Endothelial cell of umbilical vein (primary cell): ENCODE measurements at places on chromosomes 13 and 19.

DNA sequence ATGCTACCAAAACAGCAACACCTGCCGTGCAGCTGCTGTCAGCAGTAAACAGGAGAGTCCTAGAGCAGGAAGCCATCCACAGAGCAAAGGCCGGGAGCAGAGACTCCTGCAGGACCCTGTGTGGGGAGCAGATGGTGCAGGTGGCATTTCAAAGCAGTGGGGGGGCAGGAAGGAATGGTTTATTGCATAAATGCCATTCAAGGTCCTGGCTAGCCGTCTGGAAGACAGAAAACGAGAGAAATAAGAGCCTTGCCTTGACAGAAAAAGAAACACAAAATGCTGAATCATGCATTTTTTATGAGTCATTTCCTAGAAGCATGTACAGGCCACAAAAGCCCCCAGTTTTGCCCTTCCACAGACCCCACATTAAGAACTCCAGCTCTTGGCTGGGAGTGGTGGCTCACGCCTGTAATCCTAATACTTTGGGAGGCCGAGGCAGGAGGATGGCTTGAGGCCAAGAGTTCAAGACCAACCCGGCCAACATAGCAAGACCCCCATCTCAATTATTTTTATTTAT is 5.4 kb downstream of the RSPH6A start:
- peak overlapping the region; percentile 59 for H3K27ac ChIP-seq
- peak; percentile 70 for DNase-seq
- H3K27me3 ChIP-seq = no peaks in the 10 kb centered on the region
- peaks cover 12% of the 10 kb centered on the region for H3K4me1 ChIP-seq

DNA sequence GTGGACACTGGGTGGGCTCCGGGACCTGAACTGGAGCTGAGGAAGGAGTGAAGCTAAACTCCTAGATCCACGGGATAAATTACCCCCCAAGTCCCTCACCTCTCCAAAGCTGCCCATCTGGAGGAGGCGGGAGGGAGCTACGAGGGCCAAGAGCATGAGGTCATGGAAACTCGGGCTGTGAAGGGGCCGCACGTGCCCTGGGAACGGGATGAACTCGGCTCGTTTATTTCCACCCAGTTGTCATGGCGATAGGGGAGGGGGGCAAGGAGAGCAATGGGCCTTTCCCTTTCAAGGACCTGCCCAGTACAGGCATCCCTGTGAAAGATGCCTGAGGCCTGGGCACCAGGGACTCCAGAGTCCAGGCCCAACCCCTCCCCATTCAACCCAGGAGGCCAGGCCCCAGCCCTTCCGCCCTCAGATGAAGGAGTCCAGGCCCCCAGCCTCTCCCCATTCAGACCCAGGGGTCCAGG is 3.8 kb downstream of the PPP1R12C start:
- H3K27ac ChIP-seq = peak overlapping the region; percentile 57
- H3K4me1 ChIP-seq = peaks cover 20% of the 10 kb centered on the region
- H3K27me3 ChIP-seq = no peaks in the 10 kb centered on the region
- peak; percentile 88 for DNase-seq

DNA sequence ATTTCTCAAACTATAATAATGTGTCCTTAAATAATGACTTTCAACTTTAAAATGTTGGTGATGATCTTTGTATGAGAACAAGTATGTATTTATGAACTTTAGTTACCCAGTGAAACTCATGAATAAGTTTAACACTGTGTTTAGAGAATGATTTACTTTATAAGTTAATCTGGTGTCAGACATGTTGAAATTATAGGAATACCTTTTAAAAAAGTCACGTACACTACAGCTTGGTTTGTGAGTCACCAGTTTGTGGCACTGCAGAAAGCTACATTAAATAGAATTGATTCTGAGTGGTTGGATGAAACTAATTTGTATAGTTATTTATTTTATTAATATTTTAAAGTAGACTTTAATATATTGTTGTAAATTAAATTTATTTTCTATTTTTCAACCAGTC is 1366.2 kb upstream of the PCDH20 start:
- no peak overlapping the region for H3K4me3 ChIP-seq
- DNase-seq = no peak
- no peaks in the 10 kb centered on the region for H3K36me3 ChIP-seq
- no peaks in the 10 kb centered on the region for H3K4me1 ChIP-seq

- no peaks in the 10 kb centered on the region for H3K4me1 ChIP-seq
- no peaks in the 10 kb centered on the region for H3K36me3 ChIP-seq
- no peak overlapping the region for H3K27ac ChIP-seq
- no peaks in the 10 kb centered on the region for H3K27me3 ChIP-seq
- no peak overlapping the region for H3K4me3 ChIP-seq
- no peak for DNase-seq
These were observed 1361.3 kb downstream of the PCDH9 start for GRCh38 chr13:65868884-65869283.

- H3K27ac ChIP-seq = no peak overlapping the region
- H3K4me1 ChIP-seq = no peaks in the 10 kb centered on the region
- no peaks in the 10 kb centered on the region for H3K27me3 ChIP-seq
- DNase-seq = no peak
- no peaks in the 10 kb centered on the region for H3K36me3 ChIP-seq
- no peak overlapping the region for H3K4me3 ChIP-seq
These were observed 57.5 kb downstream of the ZNF726 start for GRCh38 chr19:23972161-23972560.

GRCh38 chr19:47157431-47158321 is 27.0 kb downstream of the SAE1 start:
- peak; percentile 90 for DNase-seq
- H3K27ac ChIP-seq = peak overlapping the region; percentile 95
- H3K36me3 ChIP-seq = peaks cover 3% of the 10 kb centered on the region
- H3K27me3 ChIP-seq = no peaks in the 10 kb centered on the region
- H3K4me3 ChIP-seq = no peak overlapping the region

DNA sequence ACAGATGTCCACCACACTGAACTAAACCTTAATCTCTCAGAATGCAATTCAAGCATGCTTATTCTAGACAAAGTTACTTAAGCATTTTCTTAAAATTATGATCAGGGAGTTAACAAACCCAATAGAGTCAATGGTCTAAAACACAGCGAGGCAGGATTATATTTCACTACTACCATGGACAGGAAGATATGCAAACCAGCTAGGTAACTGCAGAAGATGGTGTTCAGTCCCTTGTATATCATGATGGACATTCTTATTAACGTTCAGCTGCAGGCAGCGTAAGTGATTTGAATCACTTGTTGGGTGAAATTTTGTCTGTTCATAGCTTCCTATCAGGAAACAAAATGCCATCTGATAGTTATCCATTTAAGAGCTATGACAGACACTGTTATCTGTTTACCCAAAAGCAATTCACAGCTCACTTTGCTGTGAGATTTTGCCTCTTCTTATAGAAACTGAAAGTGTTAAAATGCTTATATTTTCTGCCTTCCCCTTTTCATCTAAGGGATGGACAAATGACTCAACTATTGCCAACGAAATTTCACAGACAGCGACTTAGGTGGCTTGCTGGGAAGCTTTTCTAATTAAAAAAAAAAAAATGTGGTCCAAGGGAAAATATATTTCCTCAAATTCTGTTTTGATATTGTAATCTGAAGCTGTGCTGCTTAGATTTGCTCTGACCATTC is 591.9 kb downstream of the DACH1 start:
- H3K4me1 ChIP-seq = no peaks in the 10 kb centered on the region
- H3K27ac ChIP-seq = no peak overlapping the region
- no peak for DNase-seq

- peak; percentile 85 for DNase-seq
- no peak overlapping the region for H3K4me3 ChIP-seq
- H3K27ac ChIP-seq = no peak overlapping the region
These were observed 37.8 kb downstream of the TNFSF14 start for GRCh38 chr19:6632002-6632621.

DNA sequence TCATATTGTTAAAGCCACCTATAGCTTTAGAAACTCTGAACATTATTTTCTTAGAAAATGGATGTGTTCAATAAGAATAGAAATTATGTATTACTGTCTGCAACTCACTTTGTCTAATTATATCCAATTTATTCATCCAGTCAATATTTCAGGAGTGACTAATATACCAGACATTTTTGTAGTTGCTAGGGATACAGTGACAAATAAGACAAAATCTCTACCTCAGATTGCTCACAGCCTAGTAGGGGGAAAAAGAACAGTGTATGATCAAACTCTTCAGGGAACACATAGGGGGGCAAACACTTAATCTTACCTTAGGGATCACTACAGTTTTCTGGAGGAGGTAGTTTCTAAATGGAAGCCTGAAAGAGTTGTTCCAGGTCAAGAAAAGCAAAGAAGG is 8.6 kb downstream of the BRCA2 start:
- H3K36me3 ChIP-seq = peaks cover 5% of the 10 kb centered on the region
- H3K4me1 ChIP-seq = no peaks in the 10 kb centered on the region
- DNase-seq = peak; percentile 43
- no peak overlapping the region for H3K4me3 ChIP-seq

DNA sequence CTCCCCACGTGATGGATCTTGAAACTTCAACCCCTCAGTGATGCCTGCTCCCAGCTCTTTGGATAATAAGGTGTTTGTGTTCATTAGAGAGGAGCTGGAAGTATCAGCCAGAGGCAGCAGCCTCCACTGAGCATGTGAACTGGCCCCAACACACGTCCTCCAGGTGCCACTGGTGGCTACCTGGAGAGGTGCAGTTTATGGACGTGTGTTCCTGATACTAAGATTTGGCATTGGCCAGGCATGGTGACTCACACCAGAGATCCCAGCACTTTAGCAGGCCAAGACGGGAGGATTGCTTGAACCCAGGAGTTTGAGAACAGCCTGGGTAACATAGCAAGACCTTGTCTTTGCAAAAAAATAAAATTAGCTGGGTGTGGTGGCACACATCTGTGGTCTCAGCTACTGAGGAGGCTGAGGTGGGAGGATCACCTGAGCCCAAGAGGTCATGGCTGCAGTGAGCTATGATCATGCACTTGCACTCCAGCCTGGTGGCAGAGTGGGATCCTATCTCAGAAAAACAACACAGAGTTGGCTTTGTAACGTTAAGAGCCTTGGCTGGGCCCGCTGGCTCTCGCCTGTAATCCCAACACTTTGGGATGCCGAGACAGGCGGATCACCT is 34.4 kb downstream of the SLC25A42 start:
- no peaks in the 10 kb centered on the region for H3K27me3 ChIP-seq
- H3K4me1 ChIP-seq = no peaks in the 10 kb centered on the region
- H3K36me3 ChIP-seq = no peaks in the 10 kb centered on the region
- no peak overlapping the region for H3K27ac ChIP-seq

GRCh38 chr13:80054806-80055205 is 286.1 kb downstream of the SPRY2 start:
- H3K27ac ChIP-seq = no peak overlapping the region
- DNase-seq = no peak
- peaks cover 10% of the 10 kb centered on the region for H3K4me1 ChIP-seq
- H3K27me3 ChIP-seq = no peaks in the 10 kb centered on the region
- H3K4me3 ChIP-seq = no peak overlapping the region

- no peak overlapping the region for H3K27ac ChIP-seq
- H3K4me1 ChIP-seq = peaks cover 9% of the 10 kb centered on the region
- H3K36me3 ChIP-seq = no peaks in the 10 kb centered on the region
- H3K4me3 ChIP-seq = no peak overlapping the region
- H3K27me3 ChIP-seq = no peaks in the 10 kb centered on the region
These were observed 37.8 kb downstream of the BRD4 start for GRCh38 chr19:15294561-15294990.

GRCh38 chr13:34017231-34017630 is 199.3 kb downstream of the RFC3 start:
- DNase-seq = no peak
- no peak overlapping the region for H3K4me3 ChIP-seq
- no peaks in the 10 kb centered on the region for H3K36me3 ChIP-seq
- H3K27ac ChIP-seq = no peak overlapping the region

DNA sequence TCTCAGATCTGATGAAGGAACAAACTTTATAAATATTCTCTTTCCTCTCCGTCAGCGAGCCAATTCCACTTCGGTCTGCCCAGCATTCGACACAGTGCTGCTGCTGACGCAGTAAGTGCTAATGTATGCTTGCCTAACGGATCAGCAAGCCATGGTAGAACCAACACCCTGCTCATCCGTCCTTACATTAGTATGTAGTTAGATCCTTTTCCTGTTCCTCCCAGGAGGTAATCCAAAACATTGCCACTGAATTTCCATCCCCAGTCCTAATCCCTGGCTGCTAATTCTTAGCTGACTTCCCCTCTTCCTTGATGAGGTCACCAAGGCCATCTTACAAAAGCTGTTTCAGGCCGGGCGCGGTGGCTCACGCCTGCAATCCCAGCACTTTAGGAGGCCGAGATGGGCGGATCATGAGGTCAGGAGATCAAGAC is 88.0 kb downstream of the STARD13 start:
- H3K4me3 ChIP-seq = no peak overlapping the region
- peaks cover 39% of the 10 kb centered on the region for H3K4me1 ChIP-seq
- no peaks in the 10 kb centered on the region for H3K27me3 ChIP-seq
- H3K36me3 ChIP-seq = no peaks in the 10 kb centered on the region
- H3K27ac ChIP-seq = peak overlapping the region; percentile 11
- peak; percentile 63 for DNase-seq

- no peak for DNase-seq
- H3K27me3 ChIP-seq = no peaks in the 10 kb centered on the region
- H3K4me1 ChIP-seq = no peaks in the 10 kb centered on the region
- no peaks in the 10 kb centered on the region for H3K36me3 ChIP-seq
- H3K4me3 ChIP-seq = no peak overlapping the region
These were observed 290.2 kb downstream of the ZNF536 start for GRCh38 chr19:30662211-30662861.

DNA sequence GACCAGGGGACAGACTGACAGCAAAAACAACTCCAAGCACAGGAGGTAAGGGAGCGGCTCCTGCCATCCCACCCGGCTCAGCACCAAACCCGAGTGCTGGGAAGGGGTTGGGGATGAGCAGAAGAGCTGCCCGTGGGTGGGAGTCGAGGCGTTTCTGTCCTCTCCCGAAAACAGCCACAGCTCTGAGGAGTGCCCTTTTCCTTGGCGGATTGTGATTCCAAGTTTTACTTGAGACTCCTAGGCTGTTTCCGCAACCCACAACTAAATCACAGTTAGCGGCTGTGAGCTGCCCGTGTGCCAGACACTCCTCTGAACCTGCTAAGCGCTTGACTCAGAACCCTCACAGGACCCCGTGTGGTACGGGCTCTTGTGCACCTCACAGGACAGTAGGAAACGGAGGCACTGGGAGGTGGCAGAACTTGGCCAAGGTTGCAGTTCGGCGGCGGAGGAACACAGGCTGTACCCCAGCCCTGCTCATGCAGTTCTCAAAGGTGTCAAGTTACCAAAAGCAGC is 21.4 kb downstream of the CFAP97D2 start:
- no peak overlapping the region for H3K27ac ChIP-seq
- H3K4me3 ChIP-seq = no peak overlapping the region
- DNase-seq = no peak
- no peaks in the 10 kb centered on the region for H3K4me1 ChIP-seq

DNA sequence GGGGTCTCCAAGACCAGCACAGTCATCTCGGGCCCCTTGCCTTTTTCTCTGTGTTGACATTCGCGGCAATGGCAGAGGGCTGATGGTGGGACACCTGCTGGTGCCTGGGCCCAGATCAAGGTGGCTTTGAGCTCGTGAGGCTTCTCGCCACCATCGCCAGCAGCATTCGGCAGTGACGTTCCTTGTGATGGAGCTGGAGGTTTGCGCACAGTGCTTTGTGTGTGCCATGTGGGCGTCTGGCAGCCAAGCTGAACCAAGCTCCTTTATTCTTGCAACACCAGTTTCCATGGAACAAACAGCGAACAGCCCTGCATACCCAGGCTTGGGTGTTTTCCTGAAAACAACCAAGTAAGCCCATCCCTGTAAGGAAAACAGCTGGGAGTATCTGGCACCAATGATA is 9.1 kb upstream of the TMEM255B start:
- DNase-seq = no peak
- H3K4me3 ChIP-seq = no peak overlapping the region
- H3K27me3 ChIP-seq = no peaks in the 10 kb centered on the region
- H3K36me3 ChIP-seq = no peaks in the 10 kb centered on the region
- H3K27ac ChIP-seq = no peak overlapping the region
- H3K4me1 ChIP-seq = no peaks in the 10 kb centered on the region

GRCh38 chr19:38046254-38047048 is 139.4 kb downstream of the SIPA1L3 start:
- DNase-seq = no peak
- H3K4me1 ChIP-seq = peaks cover 3% of the 10 kb centered on the region
- no peaks in the 10 kb centered on the region for H3K36me3 ChIP-seq
- H3K27me3 ChIP-seq = no peaks in the 10 kb centered on the region
